SK-MEL-5 (cell line): ENCODE measurements at places on chromosomes 12 and 14.

- DNase-seq = no peak
These were observed 906 bp downstream of the MARK3 start for GRCh38 chr14:103385929-103386712.

GRCh38 chr12:94149119-94149780, 873 bp downstream of the PLXNC1 start:
- peak; percentile 58 for DNase-seq

GRCh38 chr14:65566820-65567522, 154.4 kb downstream of the FUT8 start:
- no peak for DNase-seq

DNA sequence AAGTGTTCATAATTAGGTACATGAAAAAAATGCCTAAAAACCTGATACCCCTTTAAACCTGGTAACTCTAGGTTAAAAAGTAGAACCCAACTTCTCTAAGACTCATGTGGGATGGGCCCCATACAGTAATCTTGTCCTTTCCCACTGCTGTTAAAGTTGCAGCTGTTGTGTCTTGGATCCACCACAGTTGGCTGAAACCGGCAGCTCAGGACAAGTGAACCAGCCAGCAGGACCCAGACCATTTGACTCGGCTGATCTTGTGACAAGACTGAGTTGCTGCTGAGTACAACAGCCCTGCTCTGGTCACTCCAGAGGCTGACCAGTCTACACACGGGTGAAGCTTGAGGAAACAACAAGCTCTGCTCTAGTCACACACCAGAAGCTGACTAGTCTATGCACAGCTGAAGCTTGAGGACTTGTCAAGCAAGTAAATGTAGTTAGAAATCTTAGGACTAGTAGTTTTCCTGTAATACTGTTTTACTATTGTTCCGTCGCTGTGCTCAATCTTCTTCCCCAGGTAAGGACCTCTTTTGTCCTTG, 60.6 kb downstream of the DHRS2 start:
- DNase-seq = no peak

- DNase-seq = no peak
These were observed 65.3 kb downstream of the FOS start for GRCh38 chr14:75343911-75344310.

DNA sequence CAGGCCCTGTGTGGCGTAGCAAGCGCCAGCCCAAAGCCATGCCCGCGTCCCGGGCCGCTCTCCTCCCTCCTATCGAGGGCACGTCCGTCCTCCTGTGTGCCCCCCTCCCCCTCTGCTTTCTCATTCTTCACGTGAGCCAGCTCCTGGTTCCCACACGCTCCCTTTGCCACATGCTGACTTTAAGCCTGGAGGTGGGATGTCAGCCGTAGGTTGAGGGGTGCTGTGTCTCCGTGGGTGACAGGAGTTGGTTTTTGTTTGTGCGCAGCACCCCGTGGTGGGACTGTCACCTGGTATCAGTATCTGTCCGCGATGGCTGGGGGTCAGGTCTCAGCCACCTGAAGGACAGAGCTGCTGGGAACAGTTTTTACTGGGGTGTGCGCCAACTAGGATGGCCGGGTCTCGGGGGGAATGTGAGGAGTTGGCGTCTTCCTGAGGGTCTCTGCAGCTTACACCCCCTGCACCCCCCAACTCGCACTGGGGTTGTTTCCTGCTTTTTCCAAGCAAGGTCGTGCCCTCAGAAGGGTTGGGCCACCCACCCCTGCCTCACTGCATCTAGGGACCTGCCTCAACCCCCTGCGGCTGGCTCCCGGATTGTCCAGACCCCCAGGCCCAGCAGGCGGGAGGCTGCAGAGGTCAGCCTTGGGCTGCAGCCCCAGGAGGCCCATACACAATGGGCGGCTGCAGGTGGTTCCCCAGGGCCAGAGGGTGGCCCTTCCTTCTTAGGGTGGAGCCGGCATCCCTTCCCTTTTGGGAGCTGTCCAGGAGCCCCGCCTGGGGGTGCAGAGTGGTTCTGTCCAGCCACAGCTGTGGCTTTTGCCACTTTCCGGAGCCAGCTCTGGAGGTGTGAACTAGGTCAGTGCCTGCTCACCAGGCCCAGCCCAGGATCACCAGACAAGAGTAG, 7.3 kb downstream of the ULK1 start:
- no peak for DNase-seq

GRCh38 chr14:94542811-94543440, 18.3 kb upstream of the SERPINA4 start:
- no peak for DNase-seq

DNA sequence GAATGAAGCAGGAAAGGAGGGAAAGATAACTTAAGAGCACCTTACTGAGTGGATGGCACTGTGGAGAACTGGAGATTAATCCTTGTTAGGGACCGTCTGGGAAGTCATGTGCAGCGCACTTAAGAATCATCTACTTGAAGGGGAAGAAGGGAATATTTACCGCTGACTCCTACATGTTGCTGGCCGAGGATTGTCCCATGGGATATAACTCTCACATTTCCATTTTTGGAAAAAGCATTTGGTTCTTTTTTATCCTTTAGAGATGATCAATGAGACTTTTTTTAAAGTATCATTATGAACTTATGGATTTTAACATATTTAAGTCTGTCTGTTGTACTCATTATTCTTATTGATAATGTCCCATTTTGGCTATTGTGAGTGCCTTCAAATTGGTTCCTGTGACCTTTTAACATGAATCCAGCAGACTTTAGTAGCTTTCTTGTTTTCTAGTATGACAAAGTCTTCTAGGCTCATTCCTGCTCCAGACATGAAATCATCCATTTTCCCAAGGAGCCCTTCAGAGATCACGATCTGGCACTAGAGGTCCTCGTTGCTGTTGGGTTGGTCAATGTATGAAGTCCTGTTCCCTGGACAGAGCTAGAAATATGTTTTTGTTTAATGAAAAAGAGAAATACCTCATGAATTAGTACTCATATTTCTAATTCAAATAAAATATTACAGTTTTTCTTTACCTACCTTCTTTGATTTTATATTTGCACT, 20.2 kb upstream of the FAM234B start:
- peak; percentile 59 for DNase-seq

GRCh38 chr14:36519431-36520321, at the start of gene NKX2-1:
Gene NKX2-1, minus strand, starts transcription at chr14:36520232. Its CDS starts 103 bp downstream, at chr14:36520129.
- DNase-seq = no peak

DNA sequence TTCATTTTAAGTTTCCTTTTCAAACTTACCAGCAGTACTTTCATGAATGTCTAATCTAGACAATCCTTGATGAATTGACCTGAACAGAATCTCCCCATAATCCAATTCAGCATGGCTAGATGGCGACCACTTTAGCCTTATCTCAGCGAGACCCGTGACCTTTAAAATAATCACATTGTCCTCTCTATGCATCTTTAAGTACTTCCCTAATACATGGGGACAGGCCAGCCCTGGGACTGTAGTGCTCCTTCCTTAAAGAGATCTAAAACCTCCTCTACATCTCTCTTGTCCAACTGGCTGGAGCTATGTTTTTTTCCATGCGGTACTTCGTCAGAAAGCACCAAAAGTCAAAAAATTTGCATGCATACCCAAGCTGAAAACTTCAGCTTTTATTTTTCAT, 746.0 kb downstream of the VRK1 start:
- no peak for DNase-seq

DNA sequence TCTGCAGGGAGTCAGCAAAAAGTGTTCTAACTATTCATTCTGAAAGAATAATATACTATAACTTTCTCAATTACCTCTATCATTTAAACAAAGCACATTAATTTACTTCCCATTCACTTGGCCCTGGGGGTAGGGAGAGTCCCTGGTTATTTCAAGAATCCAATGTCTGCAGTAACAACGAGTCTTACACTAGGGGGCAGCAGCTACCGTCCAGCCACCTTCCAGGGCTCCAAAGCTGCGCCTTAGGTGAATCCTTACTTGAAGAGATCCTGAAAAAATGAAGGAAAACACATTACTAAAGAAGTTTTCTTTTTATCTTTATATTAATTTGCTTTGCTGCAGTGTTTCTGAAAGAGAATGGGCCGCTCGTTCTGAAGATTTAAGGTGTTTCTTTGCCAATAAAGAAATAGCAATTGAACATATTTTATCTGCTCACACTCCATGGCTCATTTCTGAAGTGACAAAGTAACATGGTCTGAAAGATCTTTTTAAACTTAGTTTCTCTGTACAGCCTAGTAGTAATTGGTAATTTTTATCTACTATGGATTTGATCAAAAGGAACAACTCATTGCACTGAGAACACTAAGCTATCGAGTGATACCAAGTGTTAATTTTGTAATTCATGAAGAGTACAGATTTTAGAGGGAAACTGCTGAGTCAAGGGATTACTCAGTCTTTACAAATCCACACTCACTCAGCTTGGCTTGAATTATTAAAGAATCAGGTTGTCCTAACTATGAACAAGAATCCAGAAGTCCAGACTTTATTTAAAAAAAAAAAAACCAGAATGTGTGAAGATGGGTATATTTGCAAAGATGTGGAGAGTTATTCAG, 27.6 kb downstream of the BHLHE41 start:
- peak; percentile 81 for DNase-seq

GRCh38 chr12:44509471-44509870, 366.6 kb downstream of the NELL2 start:
- no peak for DNase-seq

GRCh38 chr12:75294797-75295196, 35.3 kb downstream of the CAPS2 start:
- DNase-seq = no peak

- no peak for DNase-seq
These were observed 88.1 kb downstream of the NINJ2 start for GRCh38 chr12:575129-575502.
